NCI-H1436 treated with DMSO at 0.1 percent for 48 hours (cell line): ENCODE measurements at places on chromosomes 3 and 15.

- DNase-seq = no peak
Measured at GRCh38 chr3:59580996-59581395, 531.2 kb upstream of the CFAP20DC start.

DNA sequence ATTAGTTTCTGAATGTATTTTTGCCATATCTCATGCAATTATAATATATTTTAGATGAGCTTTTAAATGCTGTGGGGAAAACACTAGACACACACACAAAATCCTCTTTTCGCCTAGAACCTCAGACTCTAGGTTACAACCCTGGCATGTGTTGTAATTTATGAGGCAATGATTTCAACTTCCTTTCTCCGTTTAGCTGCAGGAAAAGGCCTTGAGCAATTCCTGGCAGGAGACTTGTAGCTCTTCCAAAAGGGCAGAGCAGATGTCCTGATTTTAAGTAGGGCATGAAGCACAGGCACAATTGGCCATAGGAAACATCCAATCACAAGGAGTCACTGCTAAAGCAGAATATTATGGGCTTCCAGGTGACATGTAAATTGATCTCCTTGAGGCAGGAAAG lies 82.0 kb downstream of the GPR156 start:
- no peak for DNase-seq

DNA sequence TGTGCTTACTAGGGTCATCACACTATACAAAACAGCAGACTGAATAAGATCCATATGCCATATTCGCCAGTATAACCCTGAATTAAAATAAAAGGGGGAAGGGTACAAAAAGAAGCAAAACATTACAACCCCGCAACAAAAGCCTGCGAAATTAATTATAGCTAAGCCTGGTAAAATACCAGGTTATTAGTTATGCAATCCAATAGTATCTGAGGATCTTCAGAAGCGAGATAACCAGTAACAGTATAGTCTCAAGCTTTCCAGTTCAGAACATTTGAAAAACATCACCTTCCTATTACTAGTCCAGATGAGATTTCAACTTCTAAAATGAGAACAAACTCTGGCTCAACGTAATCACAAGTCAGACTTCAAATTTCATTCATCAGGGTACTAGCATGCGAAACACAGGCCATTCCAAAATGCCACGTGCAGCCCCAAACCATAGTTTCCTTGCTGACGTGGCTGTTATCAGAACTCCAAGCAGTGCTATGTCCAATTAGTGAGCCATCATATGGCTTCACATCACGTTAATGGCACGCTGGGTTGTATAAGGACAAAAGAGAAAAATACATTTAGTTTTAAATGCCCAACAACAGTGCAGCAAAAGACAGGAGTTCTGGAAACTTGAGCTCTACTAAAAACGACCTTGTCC lies 1.1 kb downstream of the SSR3 start:
- DNase-seq = no peak

GRCh38 chr15:73959801-73960200 lies 32.3 kb downstream of the STOML1 start:
- DNase-seq = no peak

DNA sequence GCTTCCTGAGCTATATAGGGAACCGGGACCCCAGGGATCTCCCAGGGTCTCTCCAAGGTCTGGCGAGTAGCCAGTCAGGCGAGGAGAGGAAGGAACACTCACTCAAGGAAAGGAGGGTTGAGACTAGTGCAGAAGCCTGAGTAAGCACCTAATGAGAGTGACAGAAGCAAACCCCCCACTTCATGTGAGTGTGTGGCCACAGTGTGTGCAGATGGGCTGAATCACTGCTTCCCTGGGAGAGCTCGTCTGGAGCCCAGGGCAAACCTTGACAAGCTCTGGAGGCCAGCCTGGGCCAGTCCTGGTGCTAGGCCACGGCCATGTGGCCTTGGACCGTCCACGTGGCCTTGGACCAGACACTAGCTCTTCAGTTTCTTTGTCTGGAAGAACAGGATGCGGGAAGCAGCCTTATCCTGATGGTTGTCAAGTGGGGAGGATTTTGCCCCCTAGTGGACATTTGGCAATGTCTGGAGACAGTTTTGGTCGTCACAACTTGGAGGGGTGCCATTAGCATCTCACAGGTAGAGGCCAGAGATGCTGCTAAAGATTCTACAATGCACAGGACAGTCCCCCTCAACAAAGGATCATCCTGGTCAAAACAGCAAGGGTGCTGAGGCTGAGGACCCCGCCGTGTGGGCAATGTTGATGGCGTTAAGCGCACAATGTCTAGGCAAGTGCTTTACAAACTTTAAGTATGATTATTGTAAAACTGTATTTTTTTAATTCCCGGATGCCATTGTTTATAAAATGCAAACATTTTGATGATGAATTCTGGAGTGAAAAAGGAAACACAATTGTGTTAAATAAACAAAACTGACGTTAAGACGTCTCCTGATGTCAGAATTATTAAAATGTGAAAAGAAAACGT lies 34.8 kb upstream of the CTSH start:
- no peak for DNase-seq

- DNase-seq = no peak
Measured at GRCh38 chr3:30675006-30675405, 68.6 kb downstream of the TGFBR2 start.
